ENCODE measurements at places on chromosomes 11 and 22. TPM values are rescaled to one million over a fixed set of nuclear protein-coding genes. Genes with fewer than 3 reads are reported as not detected.
A peak's percentile ranks its signal among the peaks of the same experiment; 100 is the strongest.

GRCh38 chr11:104163100-104164027 is 583 bp downstream of the PDGFD start:
- no peak for DNase-seq

- DNase-seq = no peak
Measured at GRCh38 chr22:24550902-24551435, 4.0 kb downstream of the GUCD1 start.

GRCh38 chr11:7520981-7521487 is 7.2 kb downstream of the PPFIBP2 start:
- no peak for DNase-seq

GRCh38 chr11:118232659-118233058 is 7.8 kb upstream of the JAML start:
- no peak for DNase-seq

GRCh38 chr11:4983841-4984240 is 10.8 kb upstream of the OR51L1 start:
- no peak for DNase-seq

DNA sequence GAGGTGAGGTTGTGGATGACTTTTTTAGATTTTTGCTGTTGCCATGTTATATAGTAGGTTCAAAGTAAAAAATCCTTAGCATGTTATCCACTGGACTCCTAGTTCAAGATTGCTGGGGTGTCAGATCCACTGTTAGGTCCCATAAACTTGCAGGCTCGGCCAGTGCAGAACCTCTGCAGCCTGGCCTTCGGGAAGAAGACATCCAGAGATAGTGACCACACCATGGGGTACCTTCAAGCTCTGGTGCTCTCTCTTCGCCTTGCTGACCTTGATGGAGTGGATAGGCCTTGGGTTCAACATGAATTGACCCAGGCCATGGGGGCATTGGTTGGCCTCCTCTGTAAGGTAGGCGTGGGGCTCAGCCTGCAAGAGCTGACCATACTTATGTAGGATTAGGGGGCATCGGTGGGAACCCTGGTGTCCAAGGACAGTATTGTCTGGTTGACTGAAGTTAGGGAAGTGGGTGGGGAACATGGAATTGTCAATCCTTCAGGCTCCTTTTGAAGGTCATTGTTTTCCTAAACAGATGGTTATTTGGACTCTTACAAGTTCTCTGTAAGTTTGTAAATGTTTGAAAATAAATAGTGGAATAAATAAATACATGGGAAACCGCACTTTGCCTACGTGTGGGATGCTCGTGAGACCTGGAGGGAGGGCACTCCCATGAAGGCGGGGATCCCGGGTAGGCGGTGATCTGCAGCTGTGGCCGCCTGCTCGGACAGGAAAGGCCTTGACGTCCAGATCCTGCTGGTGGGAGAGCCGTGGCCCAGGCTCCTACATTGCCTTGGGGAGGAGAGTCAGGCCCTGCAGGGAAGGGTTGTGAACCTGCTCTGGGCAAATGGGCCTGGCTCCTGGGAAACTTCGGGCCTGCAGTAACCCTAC is 37.1 kb downstream of the BCR start:
- DNase-seq = peak; percentile 90

DNA sequence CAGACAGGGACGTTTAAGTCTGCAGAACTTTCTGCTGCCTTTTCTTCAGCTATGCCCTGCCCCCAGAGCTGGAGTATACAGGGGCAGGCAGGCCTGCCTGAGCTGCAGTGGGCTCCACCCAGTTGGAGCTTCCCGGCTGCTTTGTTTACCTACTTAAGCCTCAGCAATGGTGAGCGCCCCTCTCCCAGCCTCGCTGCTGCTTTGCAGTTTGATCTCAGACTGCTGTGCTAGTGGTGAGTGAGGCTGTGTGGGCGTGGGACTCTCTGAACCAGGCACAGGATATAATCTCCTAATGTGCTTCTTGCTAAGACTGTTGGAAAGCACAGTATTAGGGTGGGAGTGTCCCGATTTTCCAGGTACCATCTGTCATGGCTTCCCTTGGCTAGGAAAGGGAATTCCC is 38.5 kb downstream of the NELL1 start:
- no peak for DNase-seq

GRCh38 chr22:17827466-17827865 is 53.2 kb upstream of the BID start:
- DNase-seq = peak; percentile 85

- peak; percentile 66 for DNase-seq
Measured at GRCh38 chr11:65366340-65366773, 11.8 kb downstream of the TIGD3 start.

GRCh38 chr22:42925598-42925997 is 68.5 kb upstream of the ARFGAP3 start:
- DNase-seq = no peak

DNA sequence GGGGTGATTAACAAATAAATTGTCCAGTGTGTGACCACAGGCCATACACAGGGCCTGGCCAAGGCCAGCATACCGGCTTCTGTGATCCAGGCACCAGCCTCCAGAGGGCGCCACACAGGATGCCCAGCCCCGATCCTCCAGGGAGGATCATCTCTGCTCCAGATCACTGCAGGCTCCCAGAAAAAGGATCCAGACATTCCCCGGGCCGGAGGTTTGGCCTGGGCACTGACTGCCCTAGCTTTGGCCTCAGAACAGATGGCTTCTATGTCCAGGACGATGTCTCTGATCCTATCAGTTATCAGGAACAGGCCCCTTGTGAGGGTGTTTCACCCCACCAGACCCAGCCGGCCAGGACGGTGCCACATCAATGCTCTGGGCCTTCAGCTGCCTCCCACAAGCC is 74.5 kb upstream of the LMO1 start:
- peak; percentile 38 for DNase-seq

DNA sequence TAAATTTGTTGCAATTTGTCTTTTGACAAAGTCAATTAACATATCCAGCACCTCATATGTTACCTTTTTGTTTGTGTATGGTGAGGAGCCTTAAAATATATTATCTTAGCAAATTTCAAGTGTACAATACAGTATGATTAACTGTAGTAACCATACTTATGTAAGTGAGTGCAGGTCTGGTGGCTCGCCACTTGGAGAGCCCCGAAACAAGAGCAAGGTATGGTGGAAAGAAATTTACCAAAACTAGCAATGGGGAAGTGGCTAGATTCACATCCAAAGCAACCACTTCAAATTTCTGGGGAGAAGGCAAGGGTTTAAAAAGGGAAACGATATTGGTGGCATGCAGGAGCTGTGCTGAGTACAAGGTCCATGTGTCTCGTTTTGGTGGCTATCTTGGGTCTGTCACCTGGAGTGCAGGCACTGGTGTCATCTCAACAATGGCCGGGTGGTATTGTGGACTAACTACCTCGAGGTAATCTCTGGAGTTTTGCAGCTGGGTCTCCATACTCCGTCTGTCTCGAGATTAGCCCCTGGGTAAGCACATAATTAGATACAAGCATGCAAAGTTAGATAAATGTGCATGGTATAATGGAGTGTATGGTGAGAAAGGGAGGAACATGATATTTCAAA is 8.2 kb upstream of the FNBP4 start:
- no peak for DNase-seq

DNA sequence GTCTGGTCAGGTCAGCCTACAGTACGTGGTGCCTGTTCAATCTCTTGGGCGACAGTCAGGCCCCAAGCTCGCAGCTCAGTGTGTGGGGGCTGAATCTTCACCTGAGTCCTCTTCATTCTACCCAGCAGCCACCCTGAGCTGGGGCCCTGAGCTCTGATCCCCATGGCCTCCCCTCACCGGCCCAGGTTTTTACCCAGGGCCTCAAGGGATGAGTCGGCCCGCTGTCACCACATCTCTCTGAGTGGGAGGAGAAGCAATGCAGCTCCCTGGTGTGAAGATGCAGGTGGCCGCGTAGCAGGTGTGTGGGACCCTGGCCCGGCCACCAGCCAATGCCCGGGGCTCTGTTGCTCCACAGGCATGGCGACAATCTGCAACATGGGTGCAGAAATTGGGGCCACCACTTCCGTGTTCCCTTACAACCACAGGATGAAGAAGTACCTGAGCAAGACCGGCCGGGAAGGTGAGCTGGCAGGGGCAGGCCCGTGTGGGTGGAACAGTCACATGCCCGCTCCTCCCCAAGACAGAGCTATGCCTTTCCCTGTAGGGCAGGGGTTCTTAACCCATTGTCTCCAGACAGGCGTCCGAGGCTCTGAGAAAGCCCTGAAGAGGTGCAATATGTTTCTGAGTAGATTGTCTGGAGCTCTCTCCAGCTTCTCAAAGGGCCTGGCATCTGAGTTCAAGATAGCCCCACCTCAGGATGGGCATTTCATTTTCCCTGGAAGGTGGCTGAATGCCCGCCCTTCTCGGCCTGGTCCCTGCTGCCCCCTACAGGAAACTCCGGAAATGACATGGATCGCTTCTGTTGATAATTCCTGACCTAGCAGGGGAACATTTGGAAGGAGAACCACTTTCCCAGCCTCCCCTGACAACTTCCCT is 26.9 kb downstream of the POLR3H start:
- DNase-seq = peak; percentile 25

DNA sequence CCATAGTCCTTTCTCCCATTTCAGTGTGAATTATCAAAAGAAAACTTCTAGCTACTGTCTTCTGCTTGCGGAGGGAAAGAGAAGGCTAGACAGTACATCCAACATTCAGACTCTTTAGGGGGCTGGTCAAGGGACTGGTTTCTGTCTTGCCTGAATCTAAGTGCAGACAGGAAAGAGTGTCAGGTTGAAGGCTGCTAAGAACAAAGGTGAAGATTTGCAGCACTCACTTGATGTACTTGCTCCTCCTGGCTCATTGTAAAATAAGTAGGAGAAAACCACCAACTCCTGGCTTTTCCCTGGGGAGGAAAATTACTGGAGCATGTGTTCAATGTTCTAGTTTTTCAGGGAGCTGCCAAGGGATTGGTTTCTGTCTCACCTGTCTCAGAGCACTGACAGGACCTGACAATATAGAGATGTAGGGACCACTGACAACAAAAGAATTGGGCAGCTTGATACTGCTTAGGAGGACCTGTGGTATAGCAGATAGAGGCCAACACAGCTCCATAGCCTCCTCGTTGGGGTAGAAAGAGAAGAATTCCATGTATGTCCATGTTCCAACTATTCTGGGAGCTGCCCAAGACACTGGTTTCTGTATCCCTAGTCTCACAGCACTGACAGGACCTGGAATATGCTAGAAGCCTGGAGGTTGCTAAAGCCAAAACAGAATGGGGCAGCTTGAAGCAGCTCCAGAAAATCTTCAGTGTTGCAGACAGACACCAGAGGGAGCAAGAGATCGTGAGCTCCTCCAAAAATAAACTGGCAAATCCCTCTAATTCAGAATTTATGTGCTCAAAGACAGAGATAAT is 39.7 kb upstream of the MMP12 start:
- peak; percentile 34 for DNase-seq

The CNIH2 gene
- total RNA-seq = 0.25 TPM

The P2RX3 gene
- total RNA-seq = not detected

The ARRB1 gene
- total RNA-seq = 167 TPM

The NRXN2 gene
- not detected for total RNA-seq

The ART1 gene
- not detected for total RNA-seq

The RIBC2 gene
- total RNA-seq = 0.39 TPM

The CREBZF gene
- total RNA-seq = 20.9 TPM
